AG09309 (cell line): ENCODE measurements at places on chromosomes 4 and X.

DNA sequence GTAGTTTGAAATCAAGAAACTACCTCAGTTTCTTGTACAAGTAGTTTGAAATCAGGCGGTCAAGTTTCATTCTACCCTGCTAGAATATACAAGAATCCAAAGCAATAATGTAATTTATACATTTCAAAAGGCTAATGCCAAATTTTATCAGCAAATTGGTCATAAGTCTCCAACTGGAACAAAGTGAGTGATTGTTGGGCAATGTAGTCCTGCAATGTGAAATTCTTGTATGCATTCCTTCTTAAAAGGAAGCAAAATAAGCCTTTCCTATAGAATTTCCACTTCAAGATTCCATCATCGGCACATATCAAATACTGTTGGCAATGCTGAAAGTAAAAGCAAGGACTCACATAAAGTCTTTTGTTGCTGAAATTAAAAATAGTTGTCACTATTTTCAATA, 334.9 kb downstream of the IL1RAPL1 start:
- no peak for DNase-seq

DNA sequence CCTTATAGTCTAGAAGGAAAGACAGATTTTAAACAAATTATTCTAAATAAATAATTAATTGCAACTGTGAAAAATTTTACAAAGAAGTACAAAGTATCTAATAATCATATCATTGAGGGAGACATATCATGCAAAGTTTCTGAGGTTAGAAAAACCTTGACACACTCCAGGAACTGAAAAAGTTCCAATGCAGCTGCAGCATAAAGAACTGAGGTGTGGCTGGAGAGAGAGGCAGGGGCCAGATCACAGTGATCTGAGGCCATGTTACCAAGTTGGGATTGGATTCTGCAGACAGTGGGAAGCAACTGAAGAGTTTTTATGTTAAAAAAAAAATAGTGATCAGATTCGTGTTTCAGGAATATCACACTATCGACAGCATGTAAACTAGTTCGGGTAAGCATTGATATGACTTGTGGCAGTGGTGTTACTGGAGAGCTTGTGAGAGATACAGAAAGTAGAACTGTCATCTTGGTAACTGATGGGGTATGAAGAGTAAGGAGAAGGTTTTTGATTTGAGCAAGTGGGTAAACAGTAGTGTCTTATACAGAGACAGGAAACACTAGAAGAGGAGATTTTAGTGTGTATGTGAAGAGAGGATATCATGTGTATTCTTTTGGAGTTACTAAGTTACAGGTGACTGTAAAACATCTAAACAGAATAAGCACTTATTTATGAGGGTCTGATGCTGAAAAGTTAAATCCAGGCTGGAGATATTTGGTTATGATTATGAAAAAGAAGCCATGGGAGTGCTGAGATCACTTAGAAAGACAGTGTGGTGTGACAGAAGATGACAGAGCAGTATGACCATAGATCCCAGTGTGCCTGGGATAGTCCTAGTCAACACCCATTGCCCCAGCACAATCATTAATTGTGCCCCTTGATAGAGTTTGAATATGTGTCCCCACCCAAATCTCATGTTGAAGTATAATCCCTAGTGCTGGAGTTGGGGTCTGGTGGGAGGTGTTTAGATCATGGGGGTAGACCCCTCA, 15.6 kb upstream of the SPRY1 start:
- DNase-seq, result no peak

GRCh38 chrX:21207080-21207479, 167.1 kb upstream of the CNKSR2 start:
- DNase-seq, result no peak

DNA sequence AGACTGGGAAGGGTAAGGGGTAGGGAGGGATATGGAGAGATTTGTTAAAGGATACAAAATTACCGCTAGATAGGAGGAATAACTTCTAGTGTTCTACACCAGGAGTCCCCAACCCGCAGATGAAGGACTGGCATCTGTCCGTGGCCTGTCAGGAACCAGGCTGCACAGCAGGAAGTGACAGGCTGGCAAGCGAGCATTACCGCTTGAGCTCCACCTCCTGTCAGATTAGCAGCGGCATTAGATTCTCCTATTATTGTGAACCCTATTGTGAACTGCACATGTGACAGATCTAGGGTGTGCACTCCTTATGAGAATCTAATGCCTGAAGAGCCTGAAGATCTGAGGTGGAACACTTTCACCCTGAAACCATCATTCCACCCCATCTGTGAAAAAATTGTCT, 27.9 kb upstream of the BBS7 start:
- DNase-seq, result no peak

- DNase-seq, result no peak
These were observed 62.6 kb upstream of the DHX15 start for GRCh38 chr4:24646798-24647460.

DNA sequence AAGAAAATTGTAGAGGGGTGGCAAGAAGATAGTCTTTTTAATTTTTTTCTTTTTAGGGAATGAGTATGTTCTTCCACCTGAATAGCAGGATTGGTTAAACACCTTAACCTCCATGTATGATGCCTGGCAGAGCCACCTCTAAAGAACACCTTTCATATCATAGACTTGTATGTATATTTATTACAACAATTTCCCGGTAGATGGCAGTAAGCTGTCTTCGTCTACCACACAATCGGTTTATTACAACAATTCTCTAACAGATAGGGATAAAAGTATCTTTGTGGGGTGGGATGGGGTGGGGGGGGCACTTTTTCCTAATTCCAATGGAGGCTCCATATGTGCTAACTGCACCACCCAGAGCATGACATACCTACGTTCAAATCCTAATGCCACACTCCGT, 255.5 kb downstream of the LDB2 start:
- DNase-seq, result no peak

DNA sequence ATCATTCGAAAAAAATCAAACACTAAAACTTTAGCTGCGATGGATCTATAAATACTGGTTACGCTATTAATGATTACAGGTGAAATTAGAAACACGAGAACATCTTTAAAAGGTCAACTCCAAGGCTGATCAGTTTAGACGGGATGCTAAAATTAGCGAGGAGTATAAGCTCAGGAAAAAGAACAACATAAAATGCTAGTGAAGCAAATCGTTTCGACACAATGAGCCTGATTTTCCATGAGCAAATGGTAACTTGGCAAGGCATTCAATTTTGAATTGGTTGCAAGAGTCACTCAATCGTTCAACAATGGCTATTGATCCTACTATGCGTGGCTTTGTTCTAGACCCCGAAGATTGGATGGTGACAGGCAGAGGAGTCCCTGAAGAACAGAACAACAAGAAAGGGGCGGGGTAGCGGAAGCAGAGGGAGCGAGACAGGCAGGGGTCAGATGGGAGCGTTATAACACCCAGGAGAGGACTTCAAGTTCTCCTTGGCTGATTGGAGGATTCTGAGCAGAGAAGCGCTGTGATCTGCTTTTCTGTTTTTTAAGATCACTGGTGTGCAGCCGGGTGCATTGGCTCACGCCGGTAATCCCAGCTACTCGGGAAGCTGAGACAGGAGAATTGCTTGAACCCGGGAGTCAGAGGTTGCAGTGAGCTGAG, 146.5 kb downstream of the RBM47 start:
- DNase-seq, result no peak

- no peak for DNase-seq
These were observed 245.8 kb upstream of the DIAPH2 start for GRCh38 chrX:96438803-96439202.

- DNase-seq, result no peak
These were observed 16.4 kb upstream of the ZNF280C start for GRCh38 chrX:130285069-130285620.

DNA sequence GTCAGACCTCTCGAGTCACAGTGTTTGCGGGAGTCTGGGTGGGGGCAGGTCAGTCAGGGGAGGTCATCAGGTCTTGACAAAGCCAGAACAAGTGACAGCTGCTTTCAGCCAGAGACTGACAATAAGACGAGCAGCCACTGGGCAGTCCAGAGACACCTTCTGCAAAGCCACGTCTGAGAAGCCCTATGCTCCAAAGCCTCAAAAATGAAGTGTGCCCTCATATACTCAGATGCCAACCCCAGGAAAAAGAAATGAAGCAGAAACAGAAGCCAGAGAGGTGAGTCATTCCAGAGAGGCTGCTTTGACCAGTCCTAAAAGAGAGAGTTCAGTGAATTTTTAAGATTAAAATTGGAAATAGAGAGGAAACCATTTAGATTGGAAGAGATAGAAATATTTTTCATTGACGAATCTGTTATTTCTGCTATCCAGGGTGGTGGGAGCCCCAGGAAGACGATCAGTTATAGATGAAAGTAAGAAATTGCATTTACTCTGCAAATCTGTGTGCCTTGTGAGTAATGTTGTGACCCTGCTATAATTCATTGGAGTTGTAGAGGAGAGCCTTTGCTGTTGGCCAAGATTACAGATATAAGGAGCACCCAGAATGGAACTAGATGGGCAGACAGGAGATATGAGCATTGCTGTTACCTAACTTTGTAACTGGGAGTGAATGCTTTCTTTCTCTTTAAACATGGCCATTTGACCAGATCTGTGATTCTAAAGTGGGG, 77.9 kb downstream of the LRRC66 start:
- no peak for DNase-seq

DNA sequence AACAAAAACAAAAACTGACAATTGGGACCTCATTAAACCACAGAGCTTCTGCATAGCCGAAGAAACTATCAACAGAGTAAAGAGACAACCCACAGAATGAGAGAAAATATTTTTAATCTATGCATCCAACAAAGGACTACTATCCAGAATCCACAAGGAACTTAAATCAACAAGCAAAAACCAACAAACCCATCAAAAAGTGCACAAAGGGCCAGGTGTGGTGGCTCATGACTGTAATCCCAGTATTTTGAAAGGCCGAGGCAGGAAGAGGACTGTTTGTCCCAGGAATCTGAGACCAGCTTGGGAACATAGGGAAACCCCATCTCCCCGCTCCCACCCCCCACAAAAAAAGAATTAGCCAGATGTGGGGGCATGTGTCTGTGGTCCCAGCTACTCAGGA, 10.7 kb downstream of the C4orf51 start:
- no peak for DNase-seq

DNA sequence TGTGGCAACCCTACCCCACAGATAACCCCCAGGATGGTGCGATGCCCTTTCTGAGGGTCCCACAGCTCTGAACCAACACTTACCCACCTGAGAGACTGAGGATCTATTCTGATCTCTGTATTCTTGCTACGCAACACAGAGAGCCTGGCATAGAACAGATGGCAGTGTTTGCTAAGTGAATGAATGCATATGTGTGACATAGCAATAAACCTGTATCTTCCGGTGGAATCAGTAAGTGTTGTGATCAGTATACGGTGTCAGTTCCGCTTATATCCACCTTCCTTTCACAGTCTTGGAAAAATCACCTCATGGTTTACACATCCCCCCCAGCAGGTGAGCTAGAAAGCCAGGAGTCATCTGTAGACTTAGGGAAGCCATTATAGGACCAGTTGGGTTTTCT, 5.9 kb upstream of the HSD17B10 start:
- no peak for DNase-seq

GRCh38 chr4:40897557-40898203, 147.9 kb downstream of the NSUN7 start:
- no peak for DNase-seq

DNA sequence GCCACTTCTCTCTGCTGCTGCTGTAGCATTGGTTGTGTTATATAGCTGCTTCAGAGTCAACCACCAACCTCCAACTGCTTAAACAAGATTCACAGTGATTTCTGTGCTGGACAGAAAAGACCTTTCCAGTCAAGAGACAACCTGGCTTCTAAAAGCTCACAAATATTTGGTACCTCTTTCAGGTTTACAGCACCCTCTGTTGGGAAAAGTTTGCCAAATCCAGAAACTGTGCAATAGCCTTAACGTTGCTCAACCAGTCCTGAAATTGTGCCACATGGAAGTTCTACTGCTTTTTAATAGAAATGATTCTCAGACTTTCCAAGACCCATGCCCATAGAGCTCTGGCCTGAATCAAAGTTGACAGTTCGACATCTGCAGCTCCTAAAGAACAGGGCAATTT, 842.1 kb upstream of the HTR2C start:
- no peak for DNase-seq

GRCh38 chrX:15749642-15750610, 11.9 kb downstream of the CA5B start:
- DNase-seq, result no peak

- no peak for DNase-seq
These were observed 550.5 kb downstream of the PDHA2 start for GRCh38 chr4:96390404-96390803.

- no peak for DNase-seq
These were observed 192.3 kb upstream of the ANKRD50 start for GRCh38 chr4:124904723-124905388.

DNA sequence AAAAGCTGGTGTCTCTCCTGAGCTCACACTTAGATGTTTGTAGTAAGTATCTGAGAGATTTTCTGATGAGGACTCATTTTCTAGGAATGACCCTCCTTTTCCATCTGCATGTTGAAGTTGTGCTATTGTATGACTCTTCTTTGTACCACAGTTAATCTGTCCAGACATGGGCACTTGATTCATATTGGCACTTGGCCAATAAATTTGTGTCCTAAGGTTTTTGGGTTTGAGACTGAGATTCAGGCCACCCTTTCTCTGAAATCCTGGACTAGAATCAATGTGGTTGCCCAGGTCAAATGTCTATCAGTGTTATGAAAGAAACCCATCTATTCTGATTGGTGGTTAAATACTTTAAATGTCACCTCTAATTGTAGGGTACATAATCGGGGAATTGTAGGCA, 869.0 kb downstream of the SH3BGRL start:
- DNase-seq, result no peak

DNA sequence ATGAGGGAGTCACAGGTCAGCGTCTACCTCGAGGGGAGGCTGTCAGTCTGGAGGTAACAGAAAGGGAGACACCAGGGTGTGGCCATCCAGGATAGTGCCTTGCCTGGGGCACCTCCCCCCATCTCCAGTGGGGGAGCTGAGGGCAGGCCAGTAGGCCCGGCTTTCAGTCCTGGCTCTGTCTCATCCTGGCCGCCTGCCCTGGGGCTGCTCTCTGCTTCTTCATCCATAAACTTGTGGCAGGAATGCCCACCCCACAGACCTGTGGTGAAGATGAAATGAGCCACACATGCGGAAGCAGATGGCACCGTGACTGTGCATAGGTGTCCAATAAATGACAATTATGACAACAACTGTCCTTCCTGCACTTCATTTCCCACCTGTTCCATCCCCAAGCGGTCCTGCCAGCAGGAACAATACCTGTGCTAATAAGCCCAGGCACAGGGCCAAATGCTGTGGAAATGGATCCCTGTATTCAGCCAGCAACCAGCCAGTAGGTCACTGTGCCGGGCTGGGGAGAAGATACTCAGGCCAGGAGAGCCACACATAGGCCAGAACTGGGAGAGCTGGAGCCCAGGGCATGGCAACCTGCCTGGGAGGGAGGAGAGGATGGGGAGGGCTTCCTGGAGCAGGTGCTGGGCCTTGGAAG, 30.2 kb downstream of the TRO start:
- DNase-seq, result no peak

GRCh38 chrX:19332983-19333382, 10.7 kb upstream of the PDHA1 start:
- DNase-seq, result no peak
